Stimulated activated CD4-positive, alpha-beta T cell treated with anti-CD3 and anti-CD28 coated beads, Interleukin-2, amount 100 ng/mL, for 24 hours (primary cell): ENCODE measurements at places on chromosomes 11 and 22.

DNA sequence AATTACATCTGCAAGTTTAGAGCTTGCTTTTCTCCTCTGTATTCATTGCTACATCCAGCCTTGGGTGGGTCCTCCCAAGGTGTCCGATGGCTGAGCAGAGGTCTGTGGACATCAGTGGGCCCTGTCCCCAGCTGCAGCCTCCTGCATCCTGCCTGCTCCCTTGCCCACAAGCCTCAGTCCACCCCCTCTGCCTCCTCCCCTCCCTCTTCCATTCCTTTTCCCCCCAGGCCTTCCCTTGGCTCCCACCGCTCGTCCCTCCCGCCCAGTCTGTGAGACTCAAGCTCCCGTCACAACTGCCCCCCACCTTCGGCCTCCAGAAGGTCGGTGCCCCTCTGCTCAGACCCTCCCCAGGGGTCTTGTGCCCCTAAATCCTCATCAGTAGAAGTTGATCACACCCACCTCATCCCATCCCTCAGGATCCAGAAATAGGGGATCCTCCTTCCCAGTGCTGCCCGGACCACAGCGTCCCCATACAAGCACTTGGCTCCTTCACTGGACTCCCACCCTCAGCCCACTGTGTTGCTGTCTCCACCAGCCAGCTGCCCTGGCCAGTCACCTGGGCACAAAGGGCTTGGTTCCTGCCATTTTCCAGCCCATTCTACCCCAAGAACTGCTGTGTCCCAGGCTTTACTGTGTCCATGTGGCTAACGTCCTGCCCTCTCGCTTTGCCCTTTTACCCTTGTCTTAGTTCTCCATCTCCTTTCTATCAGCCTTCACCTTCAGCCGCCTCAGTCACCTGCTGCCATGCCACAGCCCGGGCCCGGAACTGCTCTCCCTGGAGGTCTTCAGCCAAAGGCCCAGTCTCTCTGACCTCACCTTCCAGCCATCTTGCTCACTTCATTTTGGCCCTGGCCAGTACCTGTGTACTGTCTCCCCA lies 2.2 kb upstream of the OMP start:
- DNase-seq, result no peak

GRCh38 chr11:129948926-129949466 lies 53.6 kb upstream of the NFRKB start:
- DNase-seq, result no peak

DNA sequence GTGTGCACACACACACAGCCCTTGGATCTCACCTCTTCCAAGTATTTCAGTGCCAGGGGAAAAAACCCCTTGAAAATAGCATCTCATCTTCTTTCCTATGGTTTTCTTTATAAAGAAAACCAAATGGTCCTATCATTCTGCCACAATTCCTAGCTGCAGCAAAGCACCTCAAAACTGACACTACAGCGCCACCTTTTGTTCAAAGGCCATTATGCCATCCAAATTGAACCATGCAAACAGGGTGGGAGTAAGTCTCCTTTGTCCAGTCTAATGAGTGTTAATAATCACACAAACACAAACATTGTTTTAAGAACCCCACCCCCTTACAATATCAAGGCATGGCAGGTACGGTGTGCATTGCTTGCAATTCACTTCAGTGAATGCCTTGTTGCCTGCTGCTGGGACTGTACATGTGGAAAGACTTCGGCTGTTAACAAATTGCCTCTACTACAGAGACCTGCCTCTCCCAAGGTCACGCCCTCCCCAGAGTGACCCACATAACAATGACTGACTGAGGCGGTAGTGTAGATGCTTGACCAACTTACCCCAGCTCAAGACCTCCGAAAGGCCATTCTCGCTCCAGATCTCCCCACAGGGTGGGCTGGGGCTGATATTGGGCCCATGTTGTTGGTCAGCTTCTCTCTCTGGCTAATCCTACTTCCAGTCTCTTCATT lies 31.7 kb downstream of the FAM181B start:
- DNase-seq, result no peak

GRCh38 chr11:36165621-36166397 lies 123.4 kb downstream of the COMMD9 start:
- DNase-seq, result no peak
